T-helper 17 cell (primary cell): ENCODE measurements at places on chromosomes 12 and 14.

- no peak for DNase-seq
Observed at GRCh38 chr14:52327374-52328226, 13.5 kb downstream of the PTGER2 start.

DNA sequence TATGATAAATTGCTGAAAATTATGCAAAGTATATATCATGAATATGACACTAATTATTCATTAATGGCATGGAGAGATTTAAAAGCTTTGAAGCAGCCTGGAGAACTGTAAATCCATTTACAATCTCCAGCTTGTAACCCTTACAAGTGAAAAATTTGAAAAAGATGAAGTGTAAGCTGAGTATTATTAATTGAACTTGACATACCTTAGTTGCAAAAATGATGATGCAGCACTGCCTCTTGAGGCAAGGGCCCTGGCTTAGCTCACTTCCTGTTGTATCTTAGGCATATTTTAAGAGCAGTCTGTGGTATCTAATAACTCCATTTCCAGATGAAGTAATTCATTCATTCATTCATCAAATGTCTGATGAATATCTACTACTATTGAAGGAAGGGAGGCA lies 158.6 kb downstream of the ANO4 start:
- DNase-seq = no peak

GRCh38 chr12:90004319-90005074 lies 295.9 kb upstream of the ATP2B1 start:
- DNase-seq = no peak

DNA sequence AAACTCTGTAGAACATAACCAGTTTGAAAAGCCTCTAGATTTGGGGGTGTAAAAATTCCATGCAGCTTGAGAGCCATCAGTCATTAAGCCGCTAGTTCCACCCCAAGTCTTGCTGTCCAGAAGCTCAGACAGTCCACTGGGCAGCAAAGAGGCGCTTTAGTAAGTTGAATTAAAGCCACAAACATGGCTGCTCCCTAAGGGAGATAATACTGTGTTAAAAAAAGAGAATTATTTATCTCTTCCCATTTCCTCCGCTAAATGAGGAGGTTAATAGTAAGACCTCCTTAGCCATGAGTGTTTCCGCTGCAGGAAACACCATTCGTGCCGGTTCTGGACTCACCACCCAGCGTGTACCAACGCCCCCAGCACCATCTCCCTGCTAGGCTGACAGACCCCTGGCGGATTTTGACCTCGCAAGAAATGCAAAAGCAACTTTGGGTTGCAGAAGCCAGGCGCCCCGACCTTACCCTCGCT lies 536 bp downstream of the TM7SF3 start:
- no peak for DNase-seq

DNA sequence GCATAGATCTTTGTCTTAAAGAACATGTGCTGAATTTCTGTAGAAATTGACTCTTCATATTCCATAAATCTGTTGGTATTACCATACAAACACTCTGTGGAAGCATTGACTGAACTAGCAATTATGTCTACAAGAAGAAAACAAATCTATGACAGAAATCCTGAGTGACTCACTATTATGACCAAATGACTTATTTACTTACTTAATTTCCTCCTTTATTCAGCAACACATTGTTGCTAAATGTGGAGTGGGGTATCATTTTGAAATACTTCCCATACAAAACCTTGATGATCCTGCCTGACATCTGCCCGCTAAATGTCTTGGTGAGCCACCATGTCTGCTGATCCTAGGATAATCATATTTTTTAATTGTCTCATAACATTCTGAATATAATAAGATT lies 99.1 kb upstream of the SLCO1C1 start:
- no peak for DNase-seq

DNA sequence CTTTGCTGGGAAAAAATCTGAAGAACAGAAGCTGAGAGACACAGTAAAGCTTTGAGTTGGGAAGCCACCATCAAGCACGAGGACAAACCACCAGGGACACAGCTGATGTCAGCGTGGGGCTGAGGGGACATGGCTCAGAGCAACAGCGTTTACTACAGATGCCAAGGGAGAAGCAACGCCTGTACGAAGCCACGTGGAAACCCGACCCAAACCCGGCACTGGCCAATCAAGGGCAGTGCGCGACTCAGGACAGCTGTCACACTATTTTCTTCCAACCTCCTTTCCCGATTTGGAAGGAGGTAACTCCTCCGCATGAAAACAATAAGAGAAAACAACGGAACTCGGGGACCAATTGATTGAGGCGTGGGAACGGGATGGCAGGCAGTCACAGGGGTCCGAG lies 20.2 kb upstream of the CHGA start:
- no peak for DNase-seq

GRCh38 chr14:20743556-20743955 lies 2.1 kb upstream of the EDDM3A start:
- DNase-seq = no peak

DNA sequence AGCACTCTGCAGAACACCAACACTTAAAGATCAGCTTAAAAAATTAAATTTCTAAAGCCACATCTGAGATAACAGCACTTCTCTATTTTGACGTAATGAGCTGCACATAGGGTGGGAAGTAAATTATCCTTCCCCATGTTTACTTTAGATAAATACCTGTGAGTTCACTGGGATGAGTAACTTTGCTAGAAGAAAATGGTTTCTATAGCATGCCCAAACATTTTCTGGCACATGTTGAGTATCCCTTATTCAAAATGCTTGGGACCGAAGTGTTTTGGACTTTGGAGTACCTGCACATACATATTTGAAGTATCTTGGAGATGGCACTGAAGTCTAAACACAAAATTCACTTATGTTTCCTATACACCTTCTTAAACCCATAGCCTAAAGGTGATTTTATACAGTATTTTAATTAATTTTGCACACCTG lies 6.6 kb downstream of the SLC38A2 start:
- DNase-seq = no peak

- no peak for DNase-seq
Observed at GRCh38 chr14:98946940-98947339, 325.1 kb downstream of the BCL11B start.

- no peak for DNase-seq
Observed at GRCh38 chr14:65502676-65503124, 90.2 kb downstream of the FUT8 start.

DNA sequence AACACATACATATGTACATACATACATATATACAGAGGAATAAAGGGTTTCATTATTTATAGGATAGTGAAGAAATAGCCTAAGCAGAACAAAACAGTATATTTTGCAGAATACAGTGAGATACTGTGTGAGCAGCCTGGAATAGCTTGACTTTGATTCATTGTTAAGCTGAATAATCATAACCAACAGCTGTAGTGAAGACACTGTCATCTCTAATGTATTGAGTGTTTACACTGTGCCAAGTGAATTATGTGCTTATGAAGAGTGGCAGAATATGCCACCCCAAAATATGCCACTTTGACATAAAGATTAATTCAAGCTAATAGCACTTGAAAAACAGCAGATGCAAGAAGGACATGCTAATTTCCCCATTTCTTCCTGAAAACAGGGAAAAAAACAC lies 48.2 kb upstream of the LRFN5 start:
- DNase-seq = no peak

DNA sequence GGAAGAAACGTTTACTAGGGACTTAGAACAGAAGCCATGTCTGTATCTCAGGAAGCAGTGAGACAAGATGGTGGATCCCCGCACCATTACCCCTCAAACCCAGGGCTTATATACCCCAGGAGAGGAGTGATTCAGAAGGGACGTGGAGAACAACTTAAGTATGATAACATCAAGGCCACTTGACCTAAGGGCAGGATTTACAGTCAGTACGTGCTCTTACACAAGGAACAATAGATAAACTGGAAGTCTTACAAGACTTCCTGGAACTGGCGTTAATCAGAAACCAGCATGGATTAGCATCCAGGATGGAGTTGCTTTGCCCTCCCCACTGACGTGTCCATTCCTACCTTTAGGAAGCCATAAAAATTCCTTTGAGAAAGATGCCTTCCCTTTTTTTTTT lies 8.6 kb upstream of the ETFBKMT start:
- no peak for DNase-seq

- no peak for DNase-seq
Observed at GRCh38 chr14:97788364-97788763, 991.2 kb downstream of the VRK1 start.

- no peak for DNase-seq
Observed at GRCh38 chr12:24775073-24775472, 173.8 kb downstream of the BCAT1 start.

GRCh38 chr12:60168441-60168840 lies 572.6 kb downstream of the SLC16A7 start:
- no peak for DNase-seq

GRCh38 chr12:69042970-69043369 lies 110.0 kb upstream of the CPM start:
- no peak for DNase-seq

DNA sequence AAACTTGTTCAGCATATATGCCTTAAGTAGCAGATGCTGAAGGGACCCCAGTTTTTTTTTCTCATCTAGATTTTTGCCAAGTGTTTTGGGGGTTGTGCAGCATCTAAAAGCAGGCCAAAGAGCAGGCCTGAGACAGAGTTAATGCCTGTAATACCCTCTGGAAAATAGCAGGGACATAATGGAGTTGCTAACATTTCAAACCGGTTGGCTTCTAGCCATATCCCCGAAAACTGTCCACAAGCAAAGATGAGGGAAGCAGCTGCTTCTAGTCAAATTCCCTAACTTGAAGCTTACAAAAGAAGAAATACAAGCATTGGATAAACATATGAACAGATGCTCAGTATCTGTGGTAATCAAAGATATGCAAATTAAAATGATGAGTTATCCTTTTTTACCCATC lies 52.1 kb upstream of the AEBP2 start:
- no peak for DNase-seq

DNA sequence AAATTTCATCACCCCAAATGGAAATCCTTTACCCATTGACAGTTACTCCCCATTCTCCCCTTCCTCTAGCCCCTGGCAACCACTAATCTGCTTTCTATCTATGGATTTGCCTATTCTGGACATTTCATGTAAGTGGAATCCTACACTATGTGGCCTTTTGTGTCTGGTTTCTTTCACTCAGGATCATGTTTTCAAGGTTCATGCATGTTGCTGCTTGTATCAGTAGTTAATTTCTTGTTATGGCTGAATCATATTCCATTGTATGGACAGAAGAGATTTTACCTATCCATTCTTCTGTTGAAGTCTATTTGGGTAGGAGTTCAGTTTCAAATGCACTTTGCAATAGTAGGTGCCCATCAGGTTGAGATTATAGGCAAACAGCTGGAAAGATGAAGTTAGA lies 1.4 kb downstream of the RFC5 start:
- DNase-seq = no peak

DNA sequence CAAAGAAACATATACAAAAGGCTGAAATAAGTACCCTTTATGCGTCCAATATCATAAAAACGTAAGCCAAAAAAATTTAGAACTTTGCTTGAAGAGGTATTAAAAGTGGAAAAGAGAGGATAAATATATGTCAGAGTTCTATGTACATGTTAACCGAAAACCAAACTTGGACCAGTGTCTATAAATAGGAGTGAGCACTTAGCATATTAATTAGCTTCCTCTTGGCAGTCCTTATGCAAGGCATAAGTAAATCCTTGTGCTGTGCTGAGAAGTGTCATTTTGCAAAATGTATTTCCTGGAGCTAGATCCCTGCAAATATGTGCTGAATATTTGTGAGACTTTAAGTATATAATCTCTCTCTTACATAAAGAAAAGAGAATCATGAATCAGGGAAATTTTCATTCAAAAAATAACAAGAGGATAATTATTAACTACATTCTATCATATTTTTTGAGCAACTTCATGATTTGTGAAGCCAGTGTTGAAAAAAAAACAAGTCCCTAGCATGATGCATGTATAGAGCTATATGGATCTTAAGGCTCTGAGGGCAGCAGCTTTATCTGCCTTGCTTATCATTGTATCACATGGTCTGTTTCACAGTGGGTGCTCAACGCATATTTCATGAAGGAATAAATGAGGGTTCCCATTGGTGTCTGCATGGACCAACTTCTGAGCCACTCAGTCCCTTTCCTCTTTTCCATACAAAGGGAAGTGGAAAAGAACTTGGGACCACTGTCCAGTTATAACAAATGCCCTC lies 326.1 kb downstream of the PDZRN4 start:
- no peak for DNase-seq

- DNase-seq = no peak
Observed at GRCh38 chr14:84894254-84894653, 635.7 kb upstream of the FLRT2 start.

GRCh38 chr12:58575256-58575655 lies 345.0 kb downstream of the LRIG3 start:
- DNase-seq = no peak

DNA sequence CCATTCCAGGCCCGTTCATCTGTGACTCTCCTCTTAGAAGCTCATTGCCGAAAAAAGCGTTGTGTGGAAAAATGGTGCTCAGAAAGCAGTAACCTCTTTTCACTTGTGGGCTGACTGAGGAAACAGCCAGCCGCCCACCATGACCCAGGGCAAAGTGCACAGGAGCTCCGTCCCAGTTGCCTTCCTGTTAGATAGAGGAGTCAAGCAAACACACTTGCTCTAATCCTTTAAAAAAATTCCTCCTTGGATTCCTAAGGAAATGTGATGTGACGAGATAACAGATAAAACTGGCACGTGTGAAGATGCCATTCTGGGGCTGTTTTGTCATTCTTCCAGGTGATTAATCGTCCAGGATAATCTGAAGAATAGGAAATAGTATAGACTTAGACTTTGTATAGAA lies 396.8 kb upstream of the DDHD1 start:
- DNase-seq = no peak

DNA sequence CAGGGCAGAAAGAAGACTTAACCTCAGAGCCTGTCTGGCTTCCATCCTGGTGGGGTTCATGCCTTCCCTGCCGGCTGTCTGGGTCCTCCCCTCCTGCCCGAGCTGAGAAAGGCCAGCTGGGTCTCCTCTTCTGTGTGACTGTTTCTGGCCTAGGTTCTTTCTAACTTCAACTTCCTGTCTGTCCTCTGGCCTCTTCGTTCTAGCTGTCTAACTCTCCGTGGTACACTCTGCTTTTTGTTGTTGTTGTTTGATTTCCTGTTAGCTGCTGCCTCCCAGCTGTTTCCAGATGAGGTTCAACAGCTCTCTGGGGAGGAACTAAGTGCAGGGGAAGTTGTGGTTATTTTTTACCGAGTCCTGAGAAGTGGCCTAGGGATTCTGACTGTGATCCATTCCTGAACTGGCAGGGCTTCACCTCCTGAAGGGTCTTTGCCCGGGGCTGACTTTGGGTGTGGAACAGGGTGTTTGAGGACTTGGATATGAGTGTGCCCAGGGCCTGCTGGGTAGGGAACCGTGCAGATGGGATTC lies 3.2 kb downstream of the MLXIP start:
- peak; percentile 20 for DNase-seq

- no peak for DNase-seq
Observed at GRCh38 chr12:132475304-132476037, 14.5 kb upstream of the FBRSL1 start.

DNA sequence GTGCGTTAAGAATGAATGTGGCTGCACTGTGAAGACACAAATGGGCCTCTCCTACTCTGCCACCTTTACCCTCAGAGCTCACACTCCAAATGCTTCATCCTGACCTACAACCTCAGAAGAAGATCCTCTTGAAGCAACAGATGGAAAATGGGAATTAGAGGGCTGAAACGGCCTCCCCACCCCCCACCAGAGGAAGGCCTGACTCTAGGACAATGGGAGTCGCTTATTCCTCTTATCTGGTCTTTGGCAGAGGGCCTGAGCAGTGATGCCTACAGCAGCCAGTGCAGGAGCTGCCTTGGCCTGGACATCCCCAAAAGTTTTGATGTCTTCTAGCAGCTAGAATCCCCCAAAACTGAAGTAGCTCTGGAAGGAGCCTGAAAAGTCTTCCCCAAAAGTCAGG lies 29.2 kb downstream of the BTBD7 start:
- DNase-seq = no peak

- DNase-seq = no peak
Observed at GRCh38 chr12:89346741-89347324, 5.5 kb downstream of the DUSP6 start.
